ENCODE measurements at places on chromosomes 2 and 18.

DNA sequence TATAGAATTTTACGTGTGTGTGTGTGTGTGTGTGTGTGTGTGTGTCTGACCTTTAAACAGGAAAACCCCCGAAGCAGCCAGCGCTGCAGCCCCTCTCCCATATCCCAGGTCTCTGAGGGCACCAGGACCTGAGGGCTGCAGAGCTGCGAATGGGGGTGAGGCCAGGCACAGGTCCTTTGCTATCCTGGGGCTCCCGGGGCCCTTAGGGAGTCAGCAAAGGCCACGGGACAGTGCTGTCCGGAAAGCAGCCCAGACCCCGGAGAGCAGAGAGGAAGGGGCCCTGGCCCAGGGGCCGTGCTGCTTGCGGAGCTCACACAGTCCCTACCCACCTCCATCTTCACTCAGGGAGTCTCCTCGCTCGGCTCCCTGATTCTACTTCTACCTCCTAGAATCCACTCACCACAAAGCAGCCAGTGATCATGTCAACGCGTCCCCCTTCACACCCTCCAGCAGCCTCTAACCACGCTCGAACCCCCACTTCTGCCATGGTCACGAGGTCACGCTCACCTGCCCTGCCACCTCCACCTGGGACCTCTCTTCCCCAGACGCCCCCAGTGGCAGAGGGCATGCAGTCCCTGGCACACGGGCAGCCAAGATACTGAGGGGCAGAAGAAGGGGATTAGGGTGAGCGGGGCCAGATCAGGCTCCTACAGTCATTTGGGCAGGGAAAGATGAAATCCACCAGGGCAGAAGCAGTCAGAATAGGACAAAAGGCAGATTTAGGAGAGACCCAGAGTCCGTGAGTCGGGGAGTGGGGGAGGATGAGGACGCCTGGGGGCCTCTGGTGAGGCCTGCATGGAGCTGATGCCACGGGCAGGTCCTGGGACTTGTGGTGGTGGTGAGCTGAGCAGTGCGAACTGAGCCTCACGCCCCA is 86.7 kb downstream of the USP40 start:
- no peak for DNase-seq

GRCh38 chr18:8889489-8889888 is 184.1 kb downstream of the MTCL1 start:
- no peak for DNase-seq

- no peak for DNase-seq
Observed at GRCh38 chr2:102107741-102108070, 34.8 kb upstream of the IL1R1 start.

GRCh38 chr18:30132959-30133358 is 909.6 kb downstream of the DSC3 start:
- no peak for DNase-seq

DNA sequence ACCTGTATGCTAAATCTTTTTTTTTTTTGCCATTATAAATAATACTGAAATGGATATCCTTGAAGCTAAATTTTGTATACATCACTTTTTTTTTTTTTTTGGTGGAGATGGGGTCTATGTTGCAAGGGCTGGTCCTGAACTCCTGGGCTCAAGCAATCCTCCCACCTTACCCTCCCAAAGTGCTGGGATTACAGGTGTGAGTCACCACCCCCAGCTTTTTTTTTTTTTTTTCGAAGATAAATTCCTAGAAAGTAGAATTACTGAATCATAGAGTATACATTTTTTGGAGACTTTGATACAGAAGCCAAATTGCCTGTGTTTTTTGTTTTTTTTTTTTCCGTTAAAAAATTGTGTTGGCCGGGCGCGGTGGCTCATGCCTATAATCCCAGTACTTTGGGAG is 51.0 kb upstream of the MCFD2 start:
- no peak for DNase-seq

GRCh38 chr2:160402501-160402900 is 91.1 kb downstream of the RBMS1 start:
- DNase-seq = no peak

DNA sequence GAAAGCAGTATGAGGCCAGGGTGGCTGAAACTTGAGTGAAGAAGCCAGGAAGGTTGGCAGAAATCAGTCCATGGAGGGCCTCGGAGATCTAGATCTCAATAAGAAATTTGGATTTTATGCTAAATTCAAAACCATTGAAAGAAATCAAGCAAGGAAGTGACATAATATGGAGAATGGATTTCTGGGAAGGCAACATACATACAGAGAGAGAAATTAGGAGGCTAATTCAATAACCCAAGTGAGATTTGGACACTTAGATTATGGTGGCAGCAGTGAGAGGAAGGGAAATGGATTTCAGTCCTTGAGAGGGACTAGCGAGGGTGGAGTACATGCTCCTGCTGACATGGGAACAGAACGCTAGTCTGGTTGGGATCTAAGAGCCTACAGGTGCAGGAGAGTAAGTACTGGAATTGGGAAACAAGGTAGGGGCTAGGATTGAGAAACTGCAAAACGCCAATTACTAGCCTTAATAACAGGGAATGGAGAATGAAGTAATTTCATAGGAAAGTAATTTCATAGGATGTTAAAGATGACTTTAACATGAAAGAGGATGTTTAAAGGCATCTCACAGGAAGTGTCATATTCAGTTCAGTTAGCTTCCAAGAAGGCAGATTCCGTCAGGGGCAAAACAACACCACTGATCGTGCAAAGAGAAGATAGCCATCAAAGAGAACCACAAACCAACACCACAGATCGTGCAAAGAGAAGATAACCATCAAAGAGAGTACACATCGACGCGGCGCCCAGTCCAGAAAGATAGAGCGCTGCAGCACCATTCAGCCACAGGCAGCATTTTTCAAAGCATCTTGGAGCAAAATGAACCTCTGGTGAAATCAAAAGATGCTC is 27.2 kb downstream of the CDKL4 start:
- peak; percentile 79 for DNase-seq

DNA sequence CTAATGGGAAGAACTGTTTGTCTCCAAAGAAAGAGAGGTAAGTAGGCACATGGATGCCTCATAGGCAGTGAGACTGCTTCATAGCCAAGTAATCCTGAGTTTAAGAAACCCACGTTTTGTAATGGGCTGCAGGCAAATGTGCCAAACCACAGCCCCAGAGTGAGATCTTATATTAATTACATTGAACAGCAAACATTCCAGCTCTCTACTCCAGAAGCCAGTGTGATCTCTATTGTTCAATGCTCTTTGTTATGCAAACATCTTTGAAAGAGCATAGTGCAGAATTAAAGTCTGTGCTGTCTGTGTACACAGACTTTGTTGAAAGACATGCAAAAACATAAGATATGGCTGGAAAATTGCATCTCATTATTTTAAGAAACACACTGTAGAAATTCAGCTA is 720.8 kb upstream of the REG3G start:
- no peak for DNase-seq

DNA sequence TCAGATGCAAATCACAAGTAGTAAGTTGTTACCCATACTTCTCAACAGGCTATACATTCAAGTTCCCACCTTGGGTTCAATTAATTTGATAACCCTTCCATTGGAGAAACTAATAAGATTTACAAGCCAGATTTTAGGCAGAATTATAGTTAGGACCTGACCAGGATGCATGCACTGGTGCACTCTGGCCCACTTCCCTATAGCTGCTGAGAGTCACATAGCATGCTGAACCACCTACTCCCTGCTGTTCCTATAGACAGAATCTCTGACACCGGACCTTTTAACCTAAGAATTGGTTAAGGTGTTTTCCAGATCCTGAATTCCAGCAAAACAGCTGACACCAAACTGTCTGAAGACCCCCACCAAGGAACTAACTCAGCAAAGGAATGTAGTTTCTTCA is 26.2 kb downstream of the FAM210A start:
- no peak for DNase-seq

- no peak for DNase-seq
Observed at GRCh38 chr2:134333646-134334189, 79.8 kb downstream of the MGAT5 start.

- no peak for DNase-seq
Observed at GRCh38 chr2:235709124-235709813, 215.4 kb downstream of the AGAP1 start.

GRCh38 chr2:37367310-37367709 is 22.9 kb downstream of the QPCT start:
- no peak for DNase-seq
